ENCODE measurements at places on chromosomes 1 and 21. TPM values are rescaled to one million over a fixed set of nuclear protein-coding genes. Genes with fewer than 3 reads are reported as not detected.

Gene HOOK1
- 0.21 TPM for total RNA-seq

Gene SMCP
- not detected for total RNA-seq

Gene COL16A1
- total RNA-seq: 3.8 TPM

Gene FMO4
- 0.67 TPM for total RNA-seq

Data from A549 treated with Hydrocortisone at 1 μM for 4 hours (cell line).